ENCODE measurements at places on chromosomes 5 and 9. TPM values are rescaled to one million over a fixed set of nuclear protein-coding genes. Genes with fewer than 3 reads are reported as not detected.

IGIP gene
- 17.4 TPM for polyA plus RNA-seq

PCDHGA4 gene
- polyA plus RNA-seq, result 0.34 TPM

SPINK13 gene
- not detected for polyA plus RNA-seq

ALDOB gene
- 972 TPM for polyA plus RNA-seq

INSYN2B gene
- 0.28 TPM for polyA plus RNA-seq

CDC25C gene
- polyA plus RNA-seq, result 0.03 TPM

CRAT gene
- polyA plus RNA-seq, result 74.8 TPM

PPWD1 gene
- 9.8 TPM for polyA plus RNA-seq

BSPRY gene
- 25.1 TPM for polyA plus RNA-seq

FCN2 gene
- polyA plus RNA-seq, result 4.1 TPM

NUDT12 gene
- polyA plus RNA-seq, result 5.0 TPM

PCDHA6 gene
- polyA plus RNA-seq, result not detected

PHF24 gene
- polyA plus RNA-seq, result 0.03 TPM

IFNA2 gene
- not detected for polyA plus RNA-seq

SPATA31D4 gene
- not detected for polyA plus RNA-seq

LCN12 gene
- 0.67 TPM for polyA plus RNA-seq

CDO1 gene
- 68.6 TPM for polyA plus RNA-seq

GBGT1 gene
- 10.7 TPM for polyA plus RNA-seq

ANKDD1B gene
- 0.16 TPM for polyA plus RNA-seq

PCYOX1L gene
- 2.6 TPM for polyA plus RNA-seq

AHRR gene
- 0.28 TPM for polyA plus RNA-seq

CCNO gene
- polyA plus RNA-seq, result 0.70 TPM

CCDC192 gene
- 0.07 TPM for polyA plus RNA-seq

IDNK gene
- 6.9 TPM for polyA plus RNA-seq

NOL8 gene
- 11.5 TPM for polyA plus RNA-seq

MAMDC4 gene
- 4.9 TPM for polyA plus RNA-seq

LCN10 gene
- 3.2 TPM for polyA plus RNA-seq

GCNT4 gene
- 0.91 TPM for polyA plus RNA-seq

DRD1 gene
- polyA plus RNA-seq, result 0.05 TPM

SPINK4 gene
- 0.40 TPM for polyA plus RNA-seq

AK8 gene
- 0.66 TPM for polyA plus RNA-seq

GPSM1 gene
- polyA plus RNA-seq, result 5.8 TPM

PRDM9 gene
- not detected for polyA plus RNA-seq

SH3GL2 gene
- polyA plus RNA-seq, result 0.58 TPM

BAG1 gene
- 99.5 TPM for polyA plus RNA-seq

BOD1 gene
- polyA plus RNA-seq, result 37.5 TPM

SPINK6 gene
- not detected for polyA plus RNA-seq

CORO2A gene
- polyA plus RNA-seq, result 0.90 TPM

SLCO6A1 gene
- not detected for polyA plus RNA-seq

NOTCH1 gene
- polyA plus RNA-seq, result 10.4 TPM

CAMLG gene
- 53.4 TPM for polyA plus RNA-seq

NIPAL4 gene
- polyA plus RNA-seq, result 0.11 TPM

TICAM2 gene
- polyA plus RNA-seq, result 1.1 TPM

CYSRT1 gene
- 0.88 TPM for polyA plus RNA-seq
